ENCODE measurements at places on chromosomes 2 and 18.
A peak's percentile ranks its signal among the peaks of the same experiment; 100 is the strongest.

- no peak for DNase-seq
Measured at GRCh38 chr2:185137700-185138099, 539.4 kb downstream of the ZNF804A start.

- peak; percentile 96 for DNase-seq
Measured at GRCh38 chr2:97747716-97748115, 34.3 kb downstream of the ZAP70 start.

DNA sequence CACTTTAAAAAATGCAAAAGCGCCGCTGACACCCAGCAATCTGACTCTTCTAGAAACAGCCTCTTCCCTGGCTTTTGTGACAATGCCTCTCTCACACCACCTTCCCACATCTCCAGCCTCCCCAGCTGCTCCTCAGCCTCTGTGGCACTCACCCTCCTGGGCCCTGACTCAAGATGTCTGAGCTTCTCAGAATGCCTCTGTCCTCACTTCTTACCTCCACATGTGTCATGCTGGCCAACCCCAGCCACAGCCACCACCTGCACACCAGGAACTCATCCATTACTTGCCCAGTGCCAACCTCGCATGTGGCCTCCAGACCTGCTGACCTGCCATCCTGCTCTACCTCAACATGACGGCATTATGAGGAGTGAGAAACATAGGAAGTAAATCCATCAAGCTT lies 249.8 kb upstream of the RAB6C start:
- no peak for DNase-seq

- DNase-seq: no peak
Measured at GRCh38 chr2:233818639-233819621, 35.4 kb downstream of the HJURP start.

DNA sequence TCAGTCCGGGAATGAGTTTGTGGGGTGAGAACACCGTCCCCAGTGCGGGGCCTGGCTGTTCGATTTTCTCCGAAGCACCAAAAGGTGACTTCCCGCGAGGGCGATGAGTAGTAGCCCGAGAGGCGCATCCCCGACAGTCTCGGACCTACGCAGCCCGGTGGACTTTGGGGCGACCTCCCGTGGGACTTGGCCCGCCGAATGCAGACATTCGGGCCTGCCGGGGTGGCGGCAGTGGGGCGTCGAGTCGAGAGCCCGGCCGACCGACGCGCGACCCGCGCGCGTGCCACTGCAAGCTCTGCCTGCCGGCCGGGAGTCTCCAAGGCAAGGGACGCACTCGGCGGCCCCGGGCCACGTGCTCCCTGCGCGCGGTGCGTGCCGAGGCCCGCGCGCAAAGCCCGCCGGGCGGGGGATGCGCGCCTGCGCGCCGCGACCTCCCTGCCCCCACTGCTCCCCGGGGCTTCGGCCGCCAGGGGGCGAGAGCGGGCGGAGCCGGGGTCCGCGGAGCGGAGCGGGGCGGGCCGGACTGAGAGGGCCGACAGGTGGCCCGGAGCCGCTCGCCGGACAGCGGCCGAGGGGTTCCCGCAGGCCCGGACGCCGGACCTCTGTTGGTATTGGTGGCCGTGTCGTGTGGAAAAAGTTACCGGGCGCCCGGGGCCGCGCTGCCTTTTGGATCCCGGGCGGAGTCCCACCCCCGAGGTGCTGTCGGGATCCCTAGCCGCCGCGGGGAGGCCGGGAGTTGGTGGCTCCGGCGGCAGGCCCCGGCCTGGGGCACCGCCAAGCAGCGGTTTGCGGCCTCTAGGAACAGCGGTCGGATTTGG lies 1.9 kb downstream of the PTMA start:
- DNase-seq: peak; percentile 79

DNA sequence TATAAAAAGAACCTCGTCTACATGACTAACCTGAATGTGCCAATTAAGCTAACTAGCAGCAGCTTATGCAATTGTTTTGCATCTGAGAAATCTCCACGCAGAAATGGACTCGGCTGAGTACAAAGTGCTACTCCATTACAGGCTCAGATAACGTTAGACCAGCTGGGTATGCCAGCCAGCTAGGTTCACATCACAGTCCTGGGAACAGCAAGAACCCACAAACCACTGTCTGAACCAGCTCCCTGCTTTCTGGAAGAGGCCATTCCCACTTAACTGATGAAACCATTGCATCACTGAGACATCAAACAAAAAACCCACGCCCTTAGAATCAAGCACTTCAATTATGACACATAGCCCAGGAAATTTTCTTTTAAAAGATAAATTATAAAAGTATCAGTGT lies 202.7 kb downstream of the CYRIA start:
- DNase-seq: no peak

DNA sequence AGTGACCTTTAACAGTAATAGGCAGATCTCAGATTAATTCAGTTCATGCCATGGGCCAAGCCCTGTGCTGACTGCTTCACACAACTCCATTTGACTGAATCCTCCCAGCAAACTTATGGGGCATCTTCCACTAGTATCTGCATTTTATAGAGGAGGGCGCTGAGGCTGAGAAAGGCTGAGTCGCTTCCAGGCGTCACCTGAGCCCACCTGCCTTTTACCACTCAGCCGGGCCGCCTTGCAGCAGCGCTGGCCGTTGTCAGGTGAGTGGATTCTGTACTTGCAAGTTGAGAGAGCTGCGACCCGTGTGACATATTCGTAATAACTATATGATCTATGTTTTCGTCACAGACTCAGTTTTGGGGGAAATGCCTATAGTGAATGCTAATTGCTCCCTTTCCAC lies 59.3 kb upstream of the B3GNT7 start:
- no peak for DNase-seq

GRCh38 chr2:24239553-24239952 lies 64.7 kb downstream of the FAM228A start:
- DNase-seq: no peak

DNA sequence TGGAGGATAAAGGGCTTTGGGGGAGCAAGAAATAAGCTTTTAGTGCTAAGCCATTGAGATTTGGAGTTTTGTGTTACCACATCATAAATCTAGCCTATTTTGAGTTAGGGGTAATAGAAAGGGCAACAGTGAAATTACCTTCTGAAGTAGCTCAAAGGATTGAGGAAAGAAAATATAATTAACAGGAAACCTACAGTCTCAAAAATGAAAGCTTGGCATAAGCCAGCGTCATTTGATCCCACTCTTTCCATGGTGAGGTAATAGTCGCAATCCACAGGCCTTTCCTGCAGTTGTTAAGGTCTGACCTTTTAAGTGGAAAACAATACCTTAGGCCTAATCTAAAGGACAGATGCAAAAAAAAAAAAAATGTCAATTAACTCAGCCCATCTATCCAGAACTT lies 182.7 kb downstream of the UXS1 start:
- DNase-seq: no peak

- DNase-seq: peak; percentile 66
Measured at GRCh38 chr2:1572638-1573037, 159.4 kb downstream of the TPO start.

- DNase-seq: no peak
Measured at GRCh38 chr2:36165132-36165531, 190.4 kb upstream of the CRIM1 start.

DNA sequence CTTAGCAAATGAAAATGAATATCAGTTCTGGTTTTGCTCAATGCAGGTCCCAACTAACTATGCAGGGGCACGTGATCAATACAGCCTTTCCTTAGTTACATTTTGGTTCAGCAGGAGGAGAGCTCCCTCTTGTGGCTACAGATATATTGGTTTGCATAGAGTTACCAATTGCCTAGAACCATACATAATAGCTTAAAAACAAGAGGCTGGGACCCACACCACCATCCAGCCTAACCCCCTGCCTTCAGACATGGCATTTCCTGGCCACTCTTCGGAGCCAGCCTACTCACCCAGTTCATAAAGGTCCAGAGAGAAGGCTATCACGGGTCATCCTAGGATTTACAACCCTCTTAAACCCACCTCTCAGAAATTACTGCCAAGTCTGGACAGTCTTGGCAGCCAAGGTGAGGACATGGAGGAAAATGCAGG lies 10.5 kb downstream of the CCDC93 start:
- peak; percentile 85 for DNase-seq

Data from AG10803 (cell line).